ENCODE measurements at places on chromosomes 6 and 20.
A peak's percentile ranks its signal among the peaks of the same experiment; 100 is the strongest.

- no peak for DNase-seq
These were observed 121.1 kb upstream of the COL21A1 start for GRCh38 chr6:56368491-56368890.

DNA sequence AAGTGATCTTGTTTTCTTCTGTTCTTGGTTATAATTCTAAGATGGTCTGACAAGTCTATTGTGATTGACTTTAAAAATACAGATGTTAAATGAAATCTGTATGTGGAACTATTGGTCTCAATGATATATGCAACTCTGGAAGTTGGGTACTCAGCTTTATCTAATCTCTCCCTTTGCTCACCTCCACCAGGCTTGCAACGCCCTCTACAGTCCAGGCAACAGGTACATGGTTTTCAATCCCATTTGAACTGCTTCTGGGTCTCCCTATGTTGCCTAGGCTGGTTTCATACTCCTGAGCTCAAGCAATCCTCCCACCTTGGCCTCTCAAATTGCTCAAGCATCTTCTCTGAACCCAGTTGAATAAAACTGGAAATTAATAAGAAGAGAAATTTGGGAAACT lies 25.6 kb upstream of the HLA-DQB1 start:
- DNase-seq = peak; percentile 73

DNA sequence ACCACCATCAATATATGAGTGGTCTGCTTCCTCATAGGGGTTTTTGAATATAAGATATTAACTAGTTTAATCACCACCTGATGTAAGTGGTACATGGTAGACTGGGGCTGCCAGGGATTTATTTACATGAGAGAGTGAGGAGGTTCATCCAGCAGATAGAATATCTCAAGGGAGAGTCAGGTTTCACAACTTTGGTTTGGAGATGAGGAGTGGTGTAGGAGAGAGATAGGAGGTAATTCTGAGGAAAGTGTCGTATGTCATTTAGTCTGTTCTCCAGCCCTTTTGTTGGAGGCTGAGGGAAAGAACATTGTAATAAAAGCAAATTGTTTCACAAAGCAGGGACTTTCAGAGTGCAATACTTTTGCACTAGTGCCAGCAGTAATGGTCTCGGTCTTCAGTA lies 16.8 kb downstream of the L3MBTL3 start:
- DNase-seq = no peak

- peak; percentile 86 for DNase-seq
These were observed 43.0 kb upstream of the PTGIS start for GRCh38 chr20:49610691-49611538.

DNA sequence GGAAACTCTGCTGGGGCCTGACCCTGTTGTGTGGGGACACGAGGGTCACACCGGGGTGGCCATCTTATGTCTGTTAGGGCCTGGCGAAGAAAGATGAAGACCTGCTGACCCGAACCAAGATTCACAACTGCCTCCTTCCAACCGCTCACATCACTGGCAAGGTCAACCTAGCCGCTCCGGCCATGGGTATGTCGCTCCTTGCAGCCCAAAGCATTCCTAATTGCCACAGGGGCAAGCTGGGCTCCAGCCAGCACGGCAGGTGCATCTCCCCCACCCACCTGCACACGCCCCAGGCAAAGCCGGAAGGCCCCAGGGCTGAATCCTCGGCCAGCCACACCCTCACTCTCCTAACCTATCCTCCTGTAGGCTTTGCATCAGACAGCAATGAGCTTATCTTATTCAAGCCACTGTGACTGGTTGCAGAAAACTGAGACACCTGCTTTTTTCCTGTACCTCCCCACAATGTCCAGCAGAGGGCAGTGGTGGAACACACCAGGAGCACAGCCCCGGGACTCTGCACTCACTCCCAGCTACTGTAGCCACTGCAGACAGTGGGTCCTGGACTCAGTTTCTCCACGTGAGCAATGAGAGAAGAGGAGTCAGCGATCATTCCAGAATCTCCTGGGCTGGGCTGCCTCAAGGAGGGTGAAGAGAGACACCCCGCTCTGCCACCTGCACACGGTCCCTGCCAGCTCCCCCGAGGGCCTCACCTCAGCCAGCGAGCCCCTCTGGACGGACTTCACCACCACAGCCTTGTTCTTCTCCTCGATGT lies 170.2 kb downstream of the PREX1 start:
- DNase-seq = peak; percentile 87

DNA sequence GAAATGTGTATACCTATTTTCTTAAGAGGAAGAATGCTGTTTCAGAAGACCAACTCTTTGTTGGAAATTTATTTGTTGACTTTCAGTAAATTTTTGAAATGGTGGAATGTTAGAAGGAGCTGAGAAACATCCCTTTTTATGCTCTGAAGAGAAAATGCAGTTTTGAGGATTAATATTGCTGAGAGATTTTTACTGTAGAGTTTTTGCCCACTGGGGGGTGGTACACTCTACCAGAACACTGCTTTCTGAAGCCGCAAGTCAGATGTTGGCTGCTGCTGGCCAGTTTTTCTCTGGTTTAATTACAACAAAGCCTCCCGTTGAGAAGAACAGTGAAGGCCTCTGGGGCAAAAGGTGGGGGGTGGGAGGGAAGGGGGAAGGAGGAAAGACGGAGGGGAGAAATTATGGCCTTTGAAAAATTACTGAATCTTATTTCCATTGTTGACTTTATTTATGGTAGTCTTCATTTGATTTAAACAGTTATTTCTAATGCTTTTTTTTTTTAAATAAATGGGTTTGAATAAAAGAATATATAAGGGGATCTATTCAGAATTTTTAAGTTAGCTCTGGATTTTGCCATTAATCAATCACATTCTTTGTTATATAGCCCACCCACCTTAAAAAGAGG lies 3.0 kb downstream of the FLRT3 start:
- DNase-seq = no peak

DNA sequence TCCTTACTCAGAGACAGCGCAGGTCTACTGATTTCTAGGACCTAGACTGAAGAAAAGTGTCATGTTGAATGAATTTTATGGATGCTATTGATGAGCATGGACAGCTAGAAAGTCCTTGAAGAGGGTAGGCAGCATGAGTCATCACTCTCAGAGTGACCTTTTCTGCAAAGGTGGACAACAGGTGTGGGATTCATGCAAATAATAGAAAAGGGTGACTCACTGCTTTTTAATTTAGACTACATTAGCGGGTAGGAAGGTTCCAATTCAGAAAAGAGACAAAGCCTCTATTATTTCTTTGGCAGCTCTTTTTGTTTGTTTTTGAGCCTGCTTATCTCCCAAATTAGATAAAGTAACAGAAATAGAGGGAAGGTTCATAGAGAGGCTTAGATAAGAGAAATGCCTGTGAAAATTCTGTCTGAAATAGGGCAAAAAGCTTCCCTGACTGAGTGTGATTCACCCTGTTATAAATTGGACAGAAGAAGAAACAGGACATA lies 191.4 kb downstream of the TENT5A start:
- no peak for DNase-seq

DNA sequence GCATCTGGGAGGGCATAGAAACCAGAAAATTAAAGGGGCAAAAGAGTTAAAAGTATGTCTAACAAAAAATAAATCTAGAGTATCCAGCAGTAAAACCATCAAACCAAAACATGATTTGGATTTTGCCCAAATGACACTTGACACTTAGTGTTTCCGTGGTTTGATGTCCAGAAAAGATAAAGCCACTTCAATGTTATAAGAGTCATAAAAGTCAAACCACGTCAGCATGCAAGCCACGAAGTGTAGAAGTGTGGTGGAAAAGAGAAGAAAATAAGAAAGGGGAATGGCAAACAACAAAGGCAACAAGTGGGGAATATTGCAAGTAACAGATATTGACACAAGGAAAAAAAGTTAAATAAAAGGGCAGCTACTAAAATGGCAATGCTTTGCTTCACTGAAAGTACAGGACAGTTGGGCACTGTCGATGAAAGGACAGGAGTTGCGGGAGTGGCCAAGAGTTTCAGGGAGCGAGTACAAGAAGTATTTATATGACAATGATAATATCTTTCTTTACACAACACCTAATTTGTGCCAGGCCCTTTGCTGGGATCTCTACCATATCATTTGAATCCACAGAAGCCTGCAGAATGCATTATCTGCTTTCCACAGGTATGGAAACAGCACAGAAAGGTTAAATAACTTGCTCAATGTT lies 6.3 kb upstream of the HDDC2 start:
- DNase-seq = peak; percentile 33

- DNase-seq = no peak
These were observed 669.0 kb upstream of the EYS start for GRCh38 chr6:66376001-66376400.

- DNase-seq = no peak
These were observed 113.5 kb downstream of the JARID2 start for GRCh38 chr6:15359335-15359862.

DNA sequence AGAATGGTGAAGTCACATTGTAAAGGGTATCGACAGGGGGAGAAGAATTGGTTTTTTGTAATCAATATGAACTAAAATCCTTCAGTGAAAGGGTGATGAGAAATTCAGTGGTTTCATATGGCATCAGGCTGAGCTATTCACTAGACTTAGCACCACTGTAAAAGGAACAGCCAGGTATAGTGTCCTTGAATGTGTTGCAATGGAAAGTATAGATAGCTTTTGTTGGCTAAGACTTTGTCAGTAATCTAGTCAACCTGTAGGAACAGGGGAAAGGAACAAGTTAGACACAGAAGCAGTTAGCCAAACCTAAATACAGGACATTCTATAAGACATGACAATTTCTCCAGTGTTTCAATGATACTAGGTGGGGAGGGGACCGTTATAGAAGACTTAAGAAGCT lies 172.6 kb upstream of the MOCS1 start:
- DNase-seq = no peak

DNA sequence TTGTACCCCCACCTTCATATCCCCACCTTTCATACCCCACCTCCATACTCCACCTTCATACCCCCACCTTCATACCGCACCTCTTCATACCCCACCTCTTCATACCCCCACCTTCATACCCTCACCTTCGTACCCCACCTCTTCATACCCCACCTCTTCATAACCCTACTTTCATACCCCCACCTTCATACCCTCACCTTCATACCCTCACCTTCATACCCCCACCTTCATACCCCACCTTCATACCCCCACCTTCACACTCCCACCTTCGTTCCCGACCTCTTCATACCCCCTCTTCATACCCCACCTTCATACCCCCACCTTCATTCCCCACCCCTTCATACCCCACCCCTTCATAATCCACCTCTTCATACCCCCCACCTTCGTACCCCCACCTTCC lies 92.9 kb upstream of the NAA20 start:
- DNase-seq = no peak

- no peak for DNase-seq
These were observed 60.1 kb upstream of the CD93 start for GRCh38 chr20:23146181-23146580.

GRCh38 chr6:13025893-13026499 lies 302.3 kb downstream of the TBC1D7 start:
- DNase-seq = no peak

GRCh38 chr6:151056230-151056907 lies 183.4 kb upstream of the AKAP12 start:
- DNase-seq = no peak

- DNase-seq = no peak
These were observed 339.7 kb downstream of the TBC1D32 start for GRCh38 chr6:120994573-120994967.

DNA sequence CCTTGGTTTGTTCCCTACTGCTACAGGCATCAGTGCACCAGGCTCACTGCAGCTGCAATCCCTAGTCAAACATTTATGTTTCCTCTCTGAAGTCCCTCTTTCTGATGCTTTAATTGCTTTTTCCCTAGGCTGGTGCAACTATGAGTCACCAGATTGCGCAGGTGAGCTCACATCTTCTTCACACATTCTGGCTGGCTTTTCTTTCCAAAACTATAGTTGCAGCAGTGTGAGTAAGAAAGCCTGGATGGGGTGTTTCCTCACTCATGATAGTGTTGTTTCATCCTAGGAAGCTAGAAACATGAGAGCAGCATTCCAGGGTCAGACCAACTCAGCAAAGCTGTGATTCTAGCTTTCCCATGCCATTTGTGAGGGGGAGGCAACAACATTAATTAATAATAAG lies 296.4 kb downstream of the PAX1 start:
- DNase-seq = no peak

DNA sequence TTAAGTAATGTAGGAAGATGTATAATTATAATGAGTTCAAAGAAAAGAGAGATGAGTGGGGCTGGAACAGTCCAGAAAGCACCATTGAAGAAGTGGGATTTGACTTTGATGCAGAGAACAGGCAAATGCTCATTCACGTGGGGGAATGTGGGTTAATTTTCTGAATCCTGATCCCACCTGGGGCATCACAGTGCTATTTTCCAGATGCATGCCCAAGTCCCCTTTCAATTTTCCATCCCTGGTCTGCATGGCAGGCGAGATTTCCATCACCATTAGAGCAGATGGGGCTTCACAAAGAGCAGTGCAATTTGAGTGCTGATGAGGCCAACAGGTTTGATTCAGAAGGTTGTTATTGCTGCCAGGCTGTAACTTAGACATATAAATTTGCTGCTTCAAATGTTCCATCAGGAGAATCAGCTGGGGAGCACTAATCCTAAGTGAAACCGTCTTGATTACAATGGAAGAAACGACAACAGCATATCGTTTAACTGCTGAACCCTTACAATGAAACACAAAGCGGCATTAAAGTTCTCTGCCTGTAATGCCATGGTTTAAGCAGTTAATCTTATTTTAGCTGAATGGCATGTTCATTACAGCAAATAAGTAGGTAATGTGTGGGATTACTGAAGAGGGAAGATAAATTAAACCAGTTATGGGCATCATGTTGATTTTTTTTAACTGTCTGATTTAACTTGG lies 45.2 kb downstream of the OSTM1 start:
- DNase-seq = no peak

DNA sequence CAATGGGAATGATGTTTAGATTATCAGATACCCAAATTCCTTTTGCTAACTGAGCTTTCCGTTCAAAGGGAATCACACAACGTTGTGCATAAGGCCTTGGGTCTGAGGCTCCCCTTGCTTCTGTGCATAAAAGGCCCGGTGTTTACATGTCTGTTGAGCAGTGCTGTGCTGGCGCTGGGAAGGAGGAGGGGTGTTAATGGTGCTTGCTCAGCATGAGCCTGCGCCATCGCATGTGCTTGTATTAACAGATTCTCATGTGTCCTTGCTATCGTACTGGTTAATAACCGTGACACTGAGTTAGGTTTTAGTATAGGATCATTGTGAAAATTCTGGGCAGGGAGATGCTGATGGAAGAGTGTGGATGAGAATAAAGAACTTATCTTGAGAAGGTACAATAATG lies 62.3 kb upstream of the TRAF3IP2 start:
- no peak for DNase-seq

- no peak for DNase-seq
These were observed 635 bp upstream of the ELOVL2 start for GRCh38 chr6:11044712-11045167.

- no peak for DNase-seq
These were observed 33.1 kb upstream of the TMEM30A start for GRCh38 chr6:75317503-75318206.

All from KBM-7 (cell line).